ENCODE measurements at places on chromosomes 6 and 20.

DNA sequence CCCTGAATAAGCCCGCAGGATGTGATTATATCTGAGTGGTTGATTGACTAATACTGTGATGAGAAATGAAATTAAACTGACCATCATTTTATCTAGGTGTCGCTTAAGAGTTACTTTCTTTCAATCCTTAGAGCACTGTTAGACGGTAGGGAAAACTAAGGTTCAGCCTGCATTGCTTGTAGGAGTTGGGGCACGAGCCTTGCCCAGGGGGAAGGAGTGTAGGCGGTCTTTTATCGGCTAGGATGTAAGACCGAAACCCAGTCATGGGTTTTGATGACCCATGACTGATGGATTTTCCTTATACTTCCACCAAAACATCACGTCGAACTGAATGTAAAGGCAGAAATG is 392 bp upstream of the TASP1 start:
- no peak for DNase-seq

DNA sequence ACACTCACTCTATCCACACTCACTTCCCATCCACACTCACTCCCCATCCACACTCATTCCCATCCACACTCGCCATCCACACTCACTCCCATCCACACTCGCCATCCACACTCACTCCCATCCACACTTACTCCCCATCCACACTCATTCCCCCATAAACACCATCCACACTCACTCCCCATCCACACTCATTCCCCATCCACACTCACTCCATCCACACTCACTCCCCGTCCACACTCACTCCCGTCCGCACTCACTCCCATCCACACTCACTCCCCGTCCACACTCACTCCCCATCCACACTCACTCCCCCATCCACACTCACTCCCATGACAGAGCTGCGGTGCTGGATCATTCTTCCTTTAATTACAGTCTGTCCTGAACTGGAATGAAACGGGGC is 17.1 kb downstream of the THBS2 start:
- no peak for DNase-seq

- DNase-seq, result no peak
Observed at GRCh38 chr6:117414770-117415169, 11.0 kb downstream of the ROS1 start.

- DNase-seq, result no peak
Observed at GRCh38 chr20:40960101-40960500, 68.5 kb upstream of the TOP1 start.

GRCh38 chr20:8368670-8369069 is 236.6 kb downstream of the PLCB1 start:
- DNase-seq, result no peak

DNA sequence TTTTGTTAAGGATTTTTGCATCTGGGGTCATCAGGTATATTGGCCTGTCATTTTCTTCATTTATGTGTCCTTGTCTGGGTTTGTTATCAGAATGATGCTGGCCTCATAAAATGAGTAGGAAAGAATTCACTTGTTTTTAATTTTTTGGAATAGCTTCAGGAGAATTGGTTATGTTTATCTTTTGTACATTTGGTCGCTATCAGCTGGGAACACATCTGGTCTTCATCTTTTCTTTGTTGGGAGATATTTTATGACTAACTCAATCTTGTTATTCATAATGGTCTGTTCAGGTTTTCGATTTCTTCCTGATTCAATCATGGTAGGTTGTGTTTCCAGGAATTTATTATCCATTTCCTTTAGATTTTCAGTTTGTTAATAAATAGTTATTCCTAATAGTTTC is 207.5 kb upstream of the ASCC3 start:
- DNase-seq, result no peak

DNA sequence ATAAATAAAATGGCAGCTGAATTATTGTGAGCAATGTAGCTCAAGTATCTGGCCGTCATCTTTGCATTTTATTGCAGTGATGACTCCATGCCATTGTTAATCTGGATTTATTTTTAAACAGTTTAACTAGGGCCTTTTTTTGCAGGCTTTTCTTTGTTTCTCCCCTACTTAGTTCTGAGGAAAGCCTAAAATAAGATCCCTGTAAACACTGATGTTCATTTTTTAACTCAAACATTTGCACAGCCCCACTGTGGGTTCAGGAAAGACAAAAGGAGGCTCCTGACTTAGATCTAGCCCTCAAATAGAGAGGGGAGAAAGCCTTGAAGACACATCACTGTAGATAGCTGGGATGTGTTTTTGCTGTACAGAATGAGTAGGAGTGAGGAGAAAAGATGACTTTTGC is 69.2 kb downstream of the PLEKHG1 start:
- no peak for DNase-seq

GRCh38 chr6:50927800-50928199 is 109.1 kb downstream of the TFAP2B start:
- no peak for DNase-seq

- DNase-seq, result peak; percentile 11
Observed at GRCh38 chr6:137155830-137156229, 17.6 kb downstream of the IL22RA2 start.

DNA sequence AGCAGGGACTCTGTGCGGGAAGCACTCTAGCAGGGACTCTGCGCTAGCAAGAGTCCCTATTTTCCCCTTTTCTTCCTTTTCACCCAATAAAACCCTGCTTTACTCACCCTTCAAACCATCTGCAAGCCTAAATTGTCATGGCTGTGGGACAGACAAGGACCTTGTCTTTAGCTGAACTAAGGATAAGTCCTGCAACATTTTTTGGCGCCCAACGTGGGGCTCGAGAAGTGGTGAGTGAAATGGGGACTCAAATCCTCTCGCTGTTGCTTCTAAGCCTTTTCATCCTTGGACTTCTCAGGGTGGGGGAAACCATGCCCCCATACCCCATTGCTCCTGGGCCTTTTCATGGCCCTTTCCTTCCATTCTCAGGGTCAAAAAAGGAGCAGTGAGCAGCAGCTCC is 46.4 kb downstream of the IMPG1 start:
- DNase-seq, result no peak

DNA sequence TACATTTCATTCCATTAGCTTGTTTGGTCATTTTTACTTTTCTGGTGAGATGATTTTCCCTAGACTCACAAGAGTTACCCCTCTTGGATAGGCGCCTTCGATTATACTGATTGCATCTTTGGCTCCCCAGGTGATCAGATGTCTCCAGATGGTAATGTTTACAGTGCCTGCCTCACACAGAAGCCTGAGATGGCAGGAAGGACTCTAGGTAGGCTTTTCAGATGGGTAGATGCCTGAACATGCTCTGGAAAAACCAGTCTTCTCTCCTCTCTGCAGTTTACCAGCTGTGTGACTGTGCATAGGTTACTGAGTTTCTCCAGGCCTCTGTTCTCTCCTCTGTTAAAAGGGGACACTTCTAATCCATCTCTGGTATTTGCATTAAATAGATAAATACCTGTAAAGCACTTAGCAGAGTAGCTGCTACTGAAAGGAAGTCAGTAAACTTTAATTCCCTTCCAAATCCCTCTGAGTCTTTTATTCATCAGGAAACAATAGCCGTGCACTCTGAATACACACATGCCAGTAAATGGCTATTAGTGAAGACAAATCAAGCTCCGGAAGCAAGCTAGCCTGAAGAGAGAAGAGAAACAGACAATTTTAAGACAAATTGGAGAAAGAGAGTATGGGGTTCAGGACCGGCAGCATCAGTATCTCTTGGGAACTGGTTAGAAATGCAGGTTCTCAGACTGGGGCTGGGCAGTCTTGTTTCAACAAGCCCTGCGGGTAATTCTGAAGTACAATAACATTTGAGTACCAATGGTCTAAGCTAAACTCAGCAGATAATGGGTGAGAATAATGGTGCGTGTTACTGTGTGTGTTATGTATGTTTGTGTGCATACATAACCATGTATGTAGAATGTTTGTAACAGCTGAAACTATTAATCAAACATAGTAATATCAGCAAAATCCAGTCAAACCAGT is 139.4 kb downstream of the UST start:
- no peak for DNase-seq

- no peak for DNase-seq
Observed at GRCh38 chr6:111982681-111983080, 71.2 kb upstream of the CCN6 start.

DNA sequence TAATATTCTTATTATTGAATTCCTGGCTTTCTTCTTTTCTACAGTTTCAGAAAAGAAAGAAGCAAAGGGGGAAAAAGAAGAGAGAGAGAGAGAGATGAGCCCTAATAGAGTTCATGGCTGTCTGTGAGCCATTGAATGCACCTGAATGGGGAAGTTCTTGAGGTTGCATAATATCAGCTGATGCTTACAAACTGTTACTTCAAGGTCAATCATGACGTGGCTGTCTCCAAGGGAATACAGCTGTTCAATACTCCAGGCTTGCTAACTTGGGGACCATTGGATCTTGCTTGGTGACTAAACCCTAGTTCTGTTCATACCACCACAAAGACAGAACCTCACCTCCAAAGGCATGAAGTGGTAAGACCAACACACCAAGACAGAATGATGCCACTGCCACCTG is 180.4 kb downstream of the ADGRG6 start:
- no peak for DNase-seq

GRCh38 chr20:41587523-41587922 is 30.7 kb downstream of the CHD6 start:
- no peak for DNase-seq

DNA sequence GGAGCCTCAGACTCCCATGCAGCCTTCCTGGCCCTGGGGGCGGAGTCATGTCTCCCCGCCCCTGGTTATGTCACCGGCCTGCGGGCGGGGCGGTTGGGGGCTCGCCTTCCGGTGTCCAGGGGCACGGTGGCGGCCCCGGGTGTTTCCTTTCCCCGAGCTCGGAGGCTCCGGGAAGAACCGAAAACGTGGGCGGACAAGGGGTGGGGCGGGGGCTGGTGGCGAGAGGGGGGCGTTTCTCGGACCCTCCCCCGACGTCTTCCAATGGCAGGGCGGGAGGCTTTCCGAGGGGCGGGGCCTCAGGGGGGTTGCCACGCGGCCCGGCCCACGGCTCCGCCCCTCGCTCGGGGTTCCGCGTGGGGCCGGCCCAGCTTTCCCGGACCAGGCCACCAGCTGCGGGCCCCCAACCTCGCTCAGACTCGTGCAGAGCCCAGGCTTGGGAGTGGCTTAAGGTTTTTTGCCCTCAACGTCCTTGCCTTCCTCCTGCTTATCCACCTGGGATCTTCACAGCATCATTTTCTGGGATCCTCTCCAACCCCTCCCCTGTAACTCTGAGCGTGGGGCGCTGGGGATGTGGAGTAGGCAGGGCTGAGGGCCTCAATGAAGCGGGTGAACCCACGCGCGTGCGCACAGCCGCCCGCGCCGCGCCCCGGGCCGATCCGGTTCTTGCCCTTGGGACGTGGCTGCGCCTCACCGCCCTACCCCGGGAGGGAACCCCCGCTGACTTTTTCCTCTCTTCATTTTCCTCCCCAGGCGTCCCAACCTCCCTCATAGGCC is 2.1 kb upstream of the NRN1 start:
- peak; percentile 51 for DNase-seq

DNA sequence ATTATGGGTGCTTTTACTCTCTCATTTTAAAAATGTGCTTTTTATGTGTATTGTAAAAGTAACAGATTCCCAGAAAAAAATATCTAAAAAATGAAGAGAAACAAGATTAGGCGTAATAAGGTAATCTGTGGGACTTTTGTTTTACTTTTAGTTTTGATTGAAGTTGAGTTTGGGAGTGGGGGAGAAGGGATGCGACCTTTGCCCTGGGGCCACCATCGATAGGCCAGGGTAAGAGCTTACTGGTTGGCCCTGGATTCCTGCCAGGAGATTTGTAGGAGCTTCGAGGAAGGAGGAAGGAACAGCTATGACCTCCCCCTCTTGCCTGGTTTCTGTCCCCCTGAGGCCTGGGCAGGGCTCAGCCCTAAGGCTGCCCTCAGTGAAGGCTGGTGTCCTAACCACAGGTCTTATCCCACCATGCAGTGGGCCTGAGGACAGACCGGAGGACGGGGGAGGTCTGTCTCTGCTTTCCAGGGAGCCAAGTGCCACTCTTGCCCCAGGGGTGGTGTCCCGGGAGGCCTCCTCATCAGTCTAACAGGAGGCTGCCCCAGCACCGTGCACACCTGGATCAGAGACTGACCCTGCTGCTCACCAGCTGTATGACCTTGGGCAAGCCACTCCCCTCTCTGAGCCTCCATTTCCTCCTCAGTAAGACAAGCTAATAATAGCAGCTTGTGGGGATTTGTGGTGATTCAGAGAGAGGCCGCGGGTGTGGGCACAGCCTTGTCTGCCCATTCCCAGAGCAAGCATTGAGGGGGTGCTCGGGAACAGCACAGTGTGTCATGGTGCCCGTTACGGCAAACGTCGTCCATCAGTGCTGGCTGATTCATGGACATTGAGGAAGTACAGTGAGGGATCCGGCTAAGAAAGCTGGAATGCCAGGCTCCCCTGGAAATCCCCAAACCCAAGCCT is 21.2 kb downstream of the TGM2 start:
- peak; percentile 52 for DNase-seq

- DNase-seq, result no peak
Observed at GRCh38 chr6:39999006-39999867, 65.0 kb upstream of the MOCS1 start.

DNA sequence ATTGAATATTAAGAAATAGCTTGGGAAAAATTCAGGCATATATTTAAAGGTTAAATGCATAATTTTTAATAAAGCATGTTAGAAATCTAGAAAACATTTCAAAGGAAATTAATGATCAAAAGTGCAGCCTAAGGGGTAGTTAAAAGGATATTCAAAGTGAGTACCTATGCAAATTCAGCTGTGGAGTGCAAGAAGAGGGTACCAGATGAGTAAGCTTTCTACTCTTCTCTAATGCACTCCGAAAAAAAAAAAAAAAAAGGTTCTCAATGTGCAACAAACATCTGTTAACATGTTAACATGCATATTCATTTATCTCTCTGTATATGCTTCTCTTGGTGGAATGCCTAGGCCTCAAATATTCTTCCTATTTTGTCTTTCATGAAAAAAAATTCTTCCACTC is 32.0 kb upstream of the KATNA1 start:
- DNase-seq, result no peak

DNA sequence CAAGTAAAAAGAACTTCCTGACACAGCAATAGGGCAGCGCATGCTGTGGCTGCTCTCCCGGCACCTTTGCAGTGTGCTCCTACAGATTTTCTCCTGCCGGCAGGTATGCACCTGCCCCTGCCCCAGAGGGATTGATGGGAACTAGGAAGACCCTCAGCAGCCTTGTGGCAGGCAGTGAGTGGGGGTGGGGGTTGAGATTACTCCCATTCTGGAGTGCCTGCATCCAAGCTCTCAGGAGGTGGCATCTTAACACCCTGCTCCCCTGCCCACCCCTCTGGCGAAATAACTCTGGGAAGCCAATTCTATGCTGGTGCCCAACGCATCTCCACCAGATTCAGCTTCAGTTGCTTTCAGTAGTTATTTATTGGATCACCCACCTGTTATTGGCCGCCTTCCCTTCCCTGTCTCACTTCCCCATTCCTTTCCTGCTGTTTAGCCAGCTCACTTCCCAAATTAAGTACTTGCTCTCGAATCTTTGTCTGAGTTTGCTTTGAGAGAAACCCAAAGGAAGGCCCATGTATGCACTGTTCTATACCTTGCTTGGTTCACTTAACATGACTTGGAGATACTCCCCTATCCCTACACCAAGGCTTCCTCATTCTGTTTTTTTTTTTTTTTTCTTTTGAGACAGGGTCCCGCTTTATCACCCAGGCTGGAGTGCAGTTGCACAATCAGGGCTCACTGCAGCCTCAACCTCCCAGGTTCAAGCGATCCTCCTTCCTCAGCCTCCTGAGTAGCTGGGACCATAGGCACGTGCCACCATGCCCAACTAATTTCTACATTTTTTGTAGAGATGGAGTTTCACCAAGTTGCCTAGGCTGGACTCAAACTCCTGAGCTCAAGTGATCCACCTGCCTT is 29.3 kb upstream of the SLC23A2 start:
- DNase-seq, result no peak

Data from GM04503 (cell line).